ENCODE measurements at places on chromosomes 12 and 14.

DNA sequence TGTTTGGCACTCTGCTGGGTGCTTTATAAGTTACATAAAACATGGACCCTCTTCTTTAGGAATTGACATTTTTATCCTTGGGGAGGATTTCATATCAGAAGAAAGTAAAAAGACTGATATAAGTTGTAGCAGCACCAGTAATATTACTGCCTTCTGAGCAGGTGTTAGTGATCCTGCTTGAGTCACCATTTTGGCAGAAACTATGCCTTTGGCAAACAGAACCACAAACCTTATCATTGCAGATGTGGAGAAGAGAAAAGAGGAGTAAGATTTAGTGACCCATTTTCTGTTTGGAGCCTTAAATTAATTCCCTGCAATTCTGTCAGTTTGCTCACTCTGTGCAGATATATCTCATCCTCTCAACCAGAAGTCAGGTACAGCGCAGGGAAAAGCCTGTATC is 23.0 kb downstream of the ZNF410 start:
- no peak for DNase-seq

GRCh38 chr12:12872139-12872933 is 19.0 kb upstream of the GPRC5A start:
- peak; percentile 47 for DNase-seq

DNA sequence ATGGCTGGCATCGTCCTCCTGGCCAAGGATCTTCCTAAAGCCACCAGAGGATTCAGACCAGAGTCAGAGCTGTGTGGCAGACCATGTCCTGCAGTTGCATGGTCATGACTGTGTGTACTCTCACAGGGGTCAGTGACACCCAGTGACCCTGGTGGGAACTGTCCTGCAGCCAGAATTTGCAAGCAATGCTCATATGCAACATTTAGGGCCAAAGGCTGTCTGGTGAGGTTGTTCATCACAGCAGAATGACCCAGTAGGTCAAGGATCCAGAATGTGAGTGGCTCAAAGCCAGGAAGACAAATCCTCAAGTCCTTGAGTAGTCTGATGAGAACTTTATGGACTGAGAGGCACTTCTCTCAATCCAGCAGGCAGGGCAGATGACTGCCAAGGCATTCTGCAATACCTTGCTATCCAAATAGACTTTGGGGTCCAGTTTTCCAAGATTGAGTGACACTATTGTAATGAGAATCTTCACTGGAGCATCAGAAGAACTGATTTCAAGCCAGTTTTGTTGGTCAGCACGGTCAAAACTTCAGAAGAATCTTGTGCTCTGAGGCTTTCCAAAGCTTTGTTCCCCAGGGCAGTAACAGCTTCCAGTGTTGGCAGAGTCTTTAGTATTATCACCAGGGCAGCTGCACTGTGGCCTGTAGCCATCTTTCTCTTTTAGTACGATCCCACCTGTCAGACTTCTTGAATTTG is 122.0 kb downstream of the PTCSC3 start:
- no peak for DNase-seq

DNA sequence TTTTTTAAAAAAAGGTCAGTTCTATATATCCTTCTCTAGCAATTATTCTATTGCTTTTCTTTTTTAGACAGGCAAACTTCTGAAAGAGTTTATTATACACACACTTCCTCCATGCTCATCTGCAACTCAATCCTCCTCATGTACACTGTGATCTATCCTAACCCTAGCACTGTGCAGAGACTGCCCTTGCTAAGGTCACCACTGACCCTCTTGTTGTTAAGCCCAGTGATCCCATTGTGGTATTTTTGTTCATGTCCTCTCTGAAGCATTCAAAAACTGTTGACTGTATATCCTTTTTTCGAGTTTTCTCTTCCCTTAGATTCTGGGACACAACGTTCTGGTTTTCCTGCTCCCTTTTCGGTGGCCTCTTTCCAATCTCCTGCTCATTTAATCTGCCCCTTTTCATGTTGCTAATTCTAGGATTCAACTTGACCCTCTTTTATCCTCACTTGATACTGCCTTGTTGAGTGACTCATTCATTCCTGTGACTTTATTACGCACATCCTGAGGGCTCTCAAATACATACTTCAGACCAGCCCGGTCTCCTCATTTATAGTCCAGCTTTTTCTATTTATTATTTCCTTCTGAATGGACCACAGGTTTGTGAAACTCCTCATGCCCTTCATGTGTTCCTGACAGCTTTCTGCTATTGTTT is 53.9 kb upstream of the PTPRB start:
- peak; percentile 16 for DNase-seq

- DNase-seq: no peak
Observed at GRCh38 chr14:41973178-41973577, 366.5 kb downstream of the LRFN5 start.

- no peak for DNase-seq
Observed at GRCh38 chr14:60573943-60574495, 65.1 kb downstream of the SIX6 start.

DNA sequence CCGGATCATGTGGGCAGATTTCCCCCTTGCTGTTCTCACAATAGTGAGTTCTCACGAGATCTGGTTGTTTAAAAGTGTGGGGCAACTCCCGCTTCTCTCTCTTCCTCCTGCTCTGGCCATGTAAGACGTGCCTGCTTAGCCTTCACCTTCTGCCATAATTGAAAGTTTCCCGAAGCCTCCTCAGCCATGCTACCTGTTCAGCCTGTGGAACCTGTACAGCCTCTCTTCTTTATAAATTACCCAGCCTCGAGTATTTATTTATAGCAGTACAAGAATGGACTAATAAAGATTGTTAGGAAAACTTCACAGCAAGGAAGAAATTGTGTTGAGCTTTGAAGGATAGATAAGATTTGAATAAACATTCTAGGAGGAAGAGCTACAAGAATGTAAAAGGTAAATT is 52.1 kb downstream of the KDM5A start:
- no peak for DNase-seq

DNA sequence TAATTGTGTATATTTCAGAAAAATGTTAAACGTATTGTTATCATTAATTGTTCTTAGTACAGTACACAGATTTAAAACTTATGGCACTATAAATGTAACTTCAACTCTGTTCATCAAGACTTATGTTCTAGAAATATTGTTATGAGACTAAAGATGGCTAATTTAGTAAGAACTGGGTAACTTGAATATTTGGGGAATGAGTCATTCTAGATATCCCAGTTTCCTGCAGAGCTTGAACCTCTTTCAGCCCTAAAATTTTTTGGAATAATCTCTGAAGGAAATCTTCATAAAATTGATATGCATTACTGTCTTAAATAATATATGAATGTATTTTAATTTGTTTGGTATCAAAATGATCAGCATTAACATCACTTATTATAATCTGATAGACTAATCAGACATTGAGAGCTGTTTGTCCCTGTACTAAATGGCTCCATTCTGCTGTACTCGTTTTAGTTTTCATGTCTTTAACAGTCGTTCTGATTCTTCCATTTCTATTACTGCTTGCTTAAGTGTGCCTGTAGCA is 87.1 kb downstream of the VEZT start:
- no peak for DNase-seq

DNA sequence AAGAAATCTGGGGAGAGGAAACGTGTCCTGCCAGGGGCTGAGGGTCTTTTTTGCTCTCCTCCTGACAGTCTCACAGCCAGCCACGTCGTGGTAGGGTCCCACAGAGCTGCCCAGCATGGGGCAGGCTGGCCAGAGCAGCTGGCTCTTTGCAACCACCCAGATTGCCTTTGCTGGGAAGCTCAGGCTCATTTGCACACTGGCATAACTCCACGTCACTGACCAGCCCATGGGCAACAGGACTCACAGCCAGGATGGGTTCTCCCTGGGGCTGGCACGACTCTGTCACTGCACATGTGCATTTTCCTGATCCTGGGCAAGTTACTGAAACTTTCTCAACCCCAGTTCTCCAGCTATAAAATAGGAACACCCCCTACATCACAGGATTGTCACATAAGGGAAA is 242.2 kb downstream of the DPF3 start:
- DNase-seq: peak; percentile 50

DNA sequence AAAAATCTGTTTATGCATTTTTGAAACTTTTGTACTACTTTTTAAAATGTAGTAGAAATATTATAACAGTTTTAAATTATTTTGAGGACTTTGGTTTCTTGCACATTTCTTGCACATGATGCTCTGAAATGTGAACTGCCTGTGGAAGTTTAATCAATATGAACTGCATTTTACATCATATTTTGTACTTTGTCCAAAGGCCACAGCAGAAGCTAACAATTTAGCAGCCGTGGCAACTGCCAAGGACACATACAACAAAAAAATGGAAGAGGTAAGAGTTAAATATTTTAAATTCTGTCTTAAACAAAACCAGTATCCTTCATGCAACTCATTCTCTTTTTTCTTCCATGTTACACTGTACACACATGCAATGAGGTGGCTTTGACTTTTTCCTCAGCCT is 45.1 kb downstream of the SAV1 start:
- DNase-seq: no peak

GRCh38 chr12:61758661-61759060 is 501.5 kb upstream of the USP15 start:
- DNase-seq: no peak

- DNase-seq: no peak
Observed at GRCh38 chr14:64734990-64735389, 30.8 kb downstream of the PLEKHG3 start.

DNA sequence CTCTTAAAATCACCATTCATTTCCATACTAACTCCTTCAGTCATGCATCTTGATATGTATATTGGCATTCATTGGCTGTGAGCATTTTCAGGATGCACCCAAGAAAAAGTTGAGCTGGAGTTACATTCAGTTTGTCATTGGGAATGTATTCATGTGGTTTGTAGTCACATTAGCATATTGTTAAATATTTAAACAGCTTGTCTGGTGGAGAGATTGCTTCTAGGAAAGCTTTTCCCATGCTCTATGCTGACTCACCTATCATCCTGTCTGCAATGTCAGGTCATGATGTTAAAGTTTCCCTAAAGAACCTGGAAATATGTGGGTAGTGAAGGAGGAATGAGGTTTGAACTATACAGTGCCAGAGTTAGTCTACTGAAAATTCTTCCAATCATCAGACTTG is 583.6 kb downstream of the GALC start:
- no peak for DNase-seq

DNA sequence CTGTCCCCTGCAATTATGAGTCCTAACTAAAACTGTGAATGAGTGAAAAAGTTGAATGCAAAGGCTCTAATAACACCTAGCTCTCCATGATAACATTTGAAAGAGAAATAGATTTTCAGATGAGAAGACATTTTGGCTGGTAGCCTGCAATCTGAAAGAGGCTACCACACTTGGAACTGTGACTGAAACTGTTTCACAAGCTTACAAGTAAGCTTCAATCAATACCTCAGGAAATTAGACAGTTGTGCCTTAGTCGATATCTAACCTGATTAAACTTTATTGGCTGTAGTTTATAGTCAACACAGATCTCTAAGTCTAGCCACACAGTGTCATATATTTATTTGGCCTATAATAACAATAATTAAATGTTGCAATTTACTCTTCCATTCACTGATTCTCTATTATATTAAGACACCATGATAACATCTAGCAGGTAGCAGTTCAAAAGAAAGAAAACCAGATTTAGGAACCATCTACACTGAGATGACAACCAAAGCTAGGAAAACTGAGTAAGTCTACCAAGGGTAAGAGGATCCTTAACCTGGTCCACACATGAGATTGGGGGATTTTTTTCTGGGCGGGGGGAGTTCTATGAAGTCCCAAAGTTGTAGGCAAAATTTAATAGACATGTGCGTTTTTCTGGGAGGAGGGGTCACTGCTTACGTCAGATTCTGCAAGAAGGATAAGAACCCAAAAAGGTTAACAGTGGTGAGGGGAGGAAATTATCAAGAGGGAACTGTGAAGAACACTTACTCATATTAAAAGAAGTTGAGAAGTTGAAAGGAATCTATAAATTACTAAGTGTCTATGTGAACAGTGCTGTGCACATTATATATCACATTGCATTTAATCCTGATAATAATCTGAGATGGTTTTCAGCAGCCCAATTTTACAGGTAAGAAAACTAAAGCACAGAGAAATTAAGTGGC is 65.8 kb downstream of the NUMB start:
- DNase-seq: no peak

DNA sequence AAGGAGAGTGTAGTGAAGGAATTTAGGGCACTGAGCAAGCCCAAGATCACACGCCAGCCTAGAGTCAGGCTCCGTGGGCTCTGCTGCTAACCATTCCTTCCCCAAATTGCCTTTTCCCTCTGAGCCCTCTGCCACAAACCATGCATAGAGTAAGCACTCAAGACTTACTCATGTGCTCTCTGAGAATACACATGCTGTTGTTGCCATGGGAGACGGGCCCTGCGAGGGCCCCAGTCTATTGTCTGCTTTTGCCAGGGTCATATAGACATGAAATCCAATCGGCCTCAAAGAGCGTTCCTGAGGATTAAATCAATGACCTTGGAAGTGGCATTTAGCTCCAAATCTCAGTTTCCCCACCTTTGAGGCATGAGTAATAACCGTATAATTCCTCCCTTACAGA is 48.7 kb upstream of the WSCD2 start:
- no peak for DNase-seq

- DNase-seq: no peak
Observed at GRCh38 chr12:740921-741320, 11.5 kb upstream of the WNK1 start.

DNA sequence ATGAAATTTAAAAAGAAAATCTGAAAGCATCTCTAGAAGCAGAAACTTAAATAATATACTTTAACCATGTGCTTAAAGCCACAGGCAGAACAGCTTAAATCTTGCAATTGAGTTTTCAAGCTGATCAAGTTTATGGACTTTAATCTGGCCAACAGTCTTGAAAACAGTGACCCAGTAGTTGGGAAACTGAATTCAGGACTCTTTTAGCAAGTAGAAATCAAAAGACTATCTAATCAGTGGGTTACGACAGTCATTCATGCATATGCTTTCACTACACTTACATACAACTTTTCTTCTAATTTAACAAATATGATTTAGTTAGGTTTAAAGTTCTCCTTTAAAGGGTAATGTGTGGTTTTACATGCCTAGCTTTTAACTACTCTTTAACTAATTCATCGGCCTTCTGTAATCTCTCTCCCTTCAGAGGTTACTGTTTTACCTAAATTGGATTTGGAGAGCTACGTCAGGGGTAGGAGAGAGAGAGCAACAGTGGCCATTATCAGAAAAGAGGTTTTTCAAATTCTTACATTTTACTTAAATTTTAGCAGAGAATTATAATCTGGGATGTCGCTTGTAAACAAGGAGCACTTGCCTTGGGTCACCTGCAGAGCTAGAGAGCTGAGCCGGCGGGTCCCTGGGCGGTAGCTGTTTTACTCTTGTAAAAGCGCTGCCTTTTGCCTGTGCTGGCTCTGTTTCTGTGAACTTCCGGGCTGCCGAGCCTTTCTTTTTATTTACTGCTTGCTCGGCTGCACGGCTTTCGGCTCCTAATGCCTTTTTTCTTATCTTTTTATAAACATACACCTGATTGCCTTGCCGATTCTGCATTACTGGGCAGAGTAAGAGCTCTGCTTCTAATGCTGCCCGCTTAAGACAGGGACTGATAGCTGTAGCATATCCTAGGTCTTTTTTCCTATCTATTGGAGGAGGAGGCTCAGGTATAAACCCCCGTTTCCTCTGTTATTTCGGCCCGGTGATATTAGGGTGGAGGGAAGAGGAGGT is 17.4 kb upstream of the LYZ start:
- DNase-seq: peak; percentile 34

Measured in cerebellar cortex (tissue), 1 donor.